ENCODE measurements at places on chromosomes 7 and 10.

DNA sequence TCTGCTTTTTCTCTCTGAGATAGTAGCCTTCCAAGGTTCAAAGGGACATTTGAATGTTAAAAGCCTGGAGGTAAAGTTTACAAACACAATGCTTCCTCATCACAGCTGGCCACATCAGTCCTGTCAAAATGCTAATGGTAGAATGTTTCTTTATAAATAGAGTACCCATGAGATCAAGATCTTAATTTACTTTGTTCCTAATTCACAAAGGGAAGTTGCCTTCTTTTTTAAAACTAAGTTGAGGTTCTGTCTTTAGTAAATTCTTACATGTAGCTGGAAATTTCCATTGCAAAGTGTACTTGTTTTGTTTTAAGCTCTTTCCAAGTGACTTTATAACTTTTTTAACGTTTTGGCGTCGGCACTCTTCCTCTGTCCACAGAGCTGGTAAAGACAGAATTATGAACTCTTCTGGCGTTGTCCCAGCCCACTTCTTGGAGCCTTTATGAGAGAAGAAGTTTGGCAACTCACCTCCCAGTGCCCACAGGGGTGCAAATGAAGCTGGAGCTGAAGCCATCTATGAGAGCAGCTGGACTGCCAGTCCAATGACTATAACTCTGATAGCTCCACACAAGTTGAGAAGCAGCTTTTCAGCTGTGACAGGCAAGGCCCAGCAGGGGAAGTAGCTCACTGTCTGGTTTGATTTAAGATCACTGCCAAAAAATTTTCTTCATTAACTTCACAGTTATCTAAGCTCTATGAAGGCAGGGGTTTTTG is 23.3 kb downstream of the FZD1 start:
- no peak for DNase-seq

DNA sequence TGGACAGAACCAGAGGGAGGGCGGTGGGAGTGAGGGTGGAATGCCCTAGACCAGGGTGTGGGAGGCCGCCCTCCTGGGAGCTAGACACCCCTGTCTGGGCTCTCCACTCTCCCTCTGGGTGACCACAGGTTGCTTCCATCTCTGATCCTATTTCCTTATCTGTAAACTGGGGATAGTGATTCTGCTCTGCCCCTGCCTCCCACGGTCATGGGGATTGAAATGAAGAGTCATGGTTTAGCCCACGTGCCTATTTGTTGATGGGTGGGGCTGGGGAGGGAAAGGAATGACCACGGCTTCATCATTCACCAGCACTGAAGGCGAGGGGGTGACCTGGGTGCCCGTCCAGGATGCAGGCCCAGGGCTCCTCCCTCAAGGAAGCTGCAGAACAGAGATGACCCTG is 49.3 kb upstream of the PCBD1 start:
- no peak for DNase-seq

DNA sequence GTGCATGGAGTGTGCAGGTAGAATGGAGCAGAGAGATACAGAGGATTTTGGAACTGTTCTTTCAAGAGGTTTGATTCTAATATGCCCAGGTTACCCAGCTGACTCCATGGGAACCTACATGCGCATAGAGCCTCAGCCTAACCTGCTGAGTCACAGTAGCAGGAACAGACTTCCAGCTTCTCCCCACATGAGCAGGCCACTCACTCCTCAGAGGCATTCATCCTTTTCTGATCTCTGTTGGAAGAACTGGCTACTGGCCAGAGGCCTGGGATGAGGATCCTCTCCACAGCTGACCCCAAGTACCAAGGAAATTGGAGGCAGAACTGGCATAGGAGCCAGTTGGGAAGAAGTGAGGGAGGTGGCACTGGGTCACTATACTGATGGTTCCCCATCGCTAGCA is 17.9 kb upstream of the CCSER2 start:
- no peak for DNase-seq

- DNase-seq: no peak
Measured at GRCh38 chr7:78355834-78356233, 557.3 kb downstream of the PHTF2 start.

DNA sequence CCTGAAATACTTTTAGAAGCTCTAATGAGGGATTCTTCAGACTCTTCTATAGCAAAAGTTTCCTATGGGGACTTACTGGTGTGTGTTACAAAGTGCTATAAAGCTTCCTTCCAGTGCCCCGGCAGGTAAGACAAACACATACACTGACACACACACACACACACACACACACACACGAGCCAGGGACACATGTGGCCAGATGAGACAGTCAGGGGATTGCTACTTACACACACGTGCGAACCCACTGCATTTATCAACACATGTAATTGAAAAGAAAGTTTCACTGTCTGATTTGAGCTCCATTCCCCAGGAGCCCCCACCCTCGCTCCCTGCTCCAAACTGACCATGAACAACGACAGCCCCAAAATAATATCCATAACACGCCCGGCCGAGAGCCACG is 119.8 kb downstream of the PRPF18 start:
- no peak for DNase-seq

DNA sequence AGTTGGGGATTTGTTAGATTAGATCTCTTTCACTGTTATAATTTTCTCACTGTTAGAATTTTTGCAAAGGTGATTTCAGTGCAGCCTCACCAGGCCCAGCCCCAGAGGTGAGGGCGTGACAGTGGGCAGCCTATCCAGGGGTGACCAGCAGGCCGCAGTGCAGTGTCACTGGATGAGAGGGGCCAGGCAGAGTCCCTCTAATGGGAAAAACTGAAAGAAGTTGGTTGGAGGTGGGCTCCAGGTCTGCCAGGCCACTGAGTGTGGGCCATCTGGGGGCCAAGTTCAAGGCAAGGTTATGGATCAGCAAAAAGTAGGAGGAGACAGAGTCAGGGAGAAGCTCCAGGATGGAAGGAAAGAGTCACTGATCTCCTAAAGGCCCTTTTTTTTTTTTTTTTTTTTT is 90.5 kb upstream of the SDK1 start:
- no peak for DNase-seq

DNA sequence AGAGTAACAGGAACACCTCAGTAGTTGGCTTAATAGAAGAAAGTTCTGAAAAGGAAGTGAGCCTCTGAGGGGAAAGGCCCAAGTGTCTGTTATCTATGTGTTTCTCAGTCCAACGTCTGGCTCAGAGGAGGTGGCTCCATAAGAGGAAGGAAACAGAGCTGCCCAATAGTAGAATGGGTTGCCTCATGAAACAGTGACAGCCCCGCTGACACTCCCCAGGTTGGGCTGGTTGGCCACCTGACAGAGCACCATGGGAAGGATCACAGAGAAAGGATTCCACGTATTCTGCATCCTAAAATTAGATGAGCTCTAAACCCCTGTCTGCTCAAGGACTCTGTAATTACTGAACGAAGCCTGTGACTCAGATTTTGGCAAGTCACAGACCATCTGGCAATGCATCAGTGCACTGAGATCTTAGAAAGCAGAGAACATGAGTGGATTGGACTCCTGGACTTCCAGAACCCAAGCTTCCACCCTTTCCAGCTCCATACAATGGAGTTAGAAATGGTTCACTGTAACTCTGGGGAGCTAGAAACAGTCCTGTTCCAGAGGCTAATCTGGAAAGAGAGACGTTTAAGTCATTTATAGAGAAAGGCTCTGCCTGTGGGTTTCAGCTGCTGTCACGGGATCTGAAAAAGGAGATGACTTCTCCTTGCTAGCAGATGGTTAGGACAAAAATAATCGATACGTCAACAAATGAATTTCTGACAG is 2.9 kb downstream of the PKD2L1 start:
- DNase-seq: no peak

GRCh38 chr7:44905002-44905635 is 19.8 kb upstream of the PURB start:
- no peak for DNase-seq

GRCh38 chr7:135733603-135734342 is 5.8 kb upstream of the SLC13A4 start:
- DNase-seq: no peak

GRCh38 chr10:21661087-21661486 is 127.1 kb downstream of the MLLT10 start:
- DNase-seq: no peak

GRCh38 chr10:6128591-6129251 is 39.9 kb downstream of the RBM17 start:
- DNase-seq: no peak

GRCh38 chr7:128453836-128454804 is 1.6 kb upstream of the HILPDA start:
- no peak for DNase-seq

DNA sequence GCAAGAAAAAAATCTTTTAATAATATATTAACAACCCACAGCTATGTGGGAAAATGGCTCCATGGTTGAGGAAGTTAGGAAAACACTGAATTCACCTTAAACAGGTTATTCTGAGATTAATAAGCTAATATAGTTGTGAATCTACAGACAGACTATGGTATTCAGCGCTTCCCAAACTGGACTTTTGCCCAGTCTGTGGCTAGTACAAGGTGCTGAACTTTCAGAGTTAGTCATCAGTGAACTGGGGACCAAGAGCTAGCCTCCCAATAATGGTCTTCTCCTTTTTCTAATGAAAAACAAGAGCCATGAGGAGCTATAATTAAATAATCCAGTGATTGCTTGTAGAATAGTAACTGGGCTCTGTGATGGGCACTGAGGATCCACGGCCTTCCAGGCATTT is 65.3 kb downstream of the FRMPD2 start:
- no peak for DNase-seq
